ENCODE measurements at places on chromosomes 13 and 19.

- DNase-seq, result peak; percentile 73
Measured at GRCh38 chr13:39895254-39895653, 239.8 kb downstream of the COG6 start.

GRCh38 chr19:15398501-15399233, 19.1 kb upstream of the AKAP8 start:
- DNase-seq, result no peak

GRCh38 chr13:27953676-27954405, 15.3 kb downstream of the CDX2 start:
- DNase-seq, result peak; percentile 55

- DNase-seq, result peak; percentile 42
Measured at GRCh38 chr19:39765091-39766076, 13.3 kb upstream of the LEUTX start.

DNA sequence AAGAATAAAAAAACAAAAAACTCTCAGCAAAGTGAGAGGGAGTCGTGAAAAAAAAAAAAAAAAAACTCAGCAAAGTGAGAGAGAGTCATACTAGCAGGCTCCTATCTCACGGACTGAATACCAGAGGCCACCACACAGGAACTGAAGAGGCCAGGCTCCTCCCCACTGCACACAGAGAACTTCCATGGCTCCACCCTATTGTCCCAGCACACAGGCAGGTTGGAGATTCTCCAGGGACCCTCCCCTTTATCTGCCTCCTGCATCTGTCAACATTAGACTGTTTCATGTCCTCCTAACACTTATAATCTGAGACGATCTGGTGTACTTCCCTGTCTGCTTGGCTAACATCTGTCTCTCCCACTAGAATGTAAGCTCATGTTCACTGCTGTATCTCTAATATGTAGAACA, 37.0 kb upstream of the FARP1 start:
- DNase-seq, result peak; percentile 76

GRCh38 chr13:51715613-51716012, 88.3 kb downstream of the DHRS12 start:
- DNase-seq, result no peak

Data from fibroblast of skin of back (primary cell).